ENCODE measurements at places on chromosomes 12 and 14.
A peak's percentile ranks its signal among the peaks of the same experiment; 100 is the strongest.

DNA sequence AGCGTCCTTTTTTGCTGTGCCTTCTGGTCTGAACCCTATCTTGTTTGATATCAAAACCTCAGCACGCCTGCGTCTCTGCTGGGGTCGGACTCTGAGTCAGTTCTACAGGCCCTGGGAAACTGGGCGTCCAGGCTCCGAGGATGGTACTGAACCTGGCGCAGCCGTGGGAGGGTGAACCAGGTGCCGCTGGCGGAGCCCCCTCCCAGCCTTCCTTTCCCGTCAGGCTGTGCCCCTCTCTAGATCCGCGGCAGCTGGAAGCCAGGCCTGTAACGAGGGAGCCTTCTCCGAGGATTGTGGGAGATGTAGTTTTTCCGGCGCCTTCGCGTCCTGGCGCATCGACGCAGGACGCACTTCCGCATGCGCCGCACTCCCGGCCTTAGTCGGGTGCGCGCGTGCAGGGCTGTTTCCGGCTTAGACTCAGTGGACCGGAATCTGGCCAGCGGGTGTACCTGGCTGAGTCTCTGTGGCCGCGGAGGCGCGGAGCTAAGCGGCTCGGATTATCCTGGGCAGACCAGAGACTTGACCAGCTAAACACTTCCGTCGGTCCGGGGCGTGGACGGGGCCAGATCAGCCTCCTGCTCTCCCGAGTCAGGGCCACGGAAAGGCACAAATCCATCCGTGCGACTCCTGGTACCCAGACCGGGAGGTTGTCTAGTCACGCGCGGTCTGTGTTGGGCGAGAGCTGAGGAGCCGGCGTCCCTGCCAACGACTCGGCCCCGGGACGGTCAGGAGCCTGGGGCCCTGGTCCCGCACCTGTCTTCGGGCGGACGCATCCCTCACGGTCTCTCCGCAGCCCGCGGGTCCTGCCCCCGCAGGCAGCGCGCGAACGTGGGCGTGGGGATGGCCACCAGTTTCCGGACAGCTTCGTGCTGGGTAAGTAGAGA, at the start of gene ZNF26:
Gene ZNF26, plus strand, starts transcription at position 367 of the 884 bp plus-strand sequence. Its CDS starts 474 bp downstream, at position 841.
- peak; percentile 98 for DNase-seq

DNA sequence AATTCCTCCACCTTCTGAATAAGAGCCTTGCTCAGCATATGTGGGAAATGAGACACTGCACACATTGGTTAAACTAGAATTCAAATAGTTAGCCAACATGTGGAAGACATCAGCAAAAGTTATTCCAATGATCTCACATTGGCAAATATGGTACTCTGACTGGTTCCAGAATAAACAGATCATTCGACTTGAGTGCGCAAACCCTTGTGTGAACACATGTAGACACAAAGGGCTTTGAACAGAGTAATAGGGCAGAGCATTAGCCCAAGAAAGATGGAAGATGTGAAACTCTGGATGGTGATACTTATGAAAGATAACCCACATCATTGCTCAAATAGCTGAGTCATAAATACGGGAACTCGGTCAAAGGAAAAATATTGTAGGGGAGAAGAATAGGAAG, 1133.4 kb upstream of the SEL1L start:
- DNase-seq, result no peak

DNA sequence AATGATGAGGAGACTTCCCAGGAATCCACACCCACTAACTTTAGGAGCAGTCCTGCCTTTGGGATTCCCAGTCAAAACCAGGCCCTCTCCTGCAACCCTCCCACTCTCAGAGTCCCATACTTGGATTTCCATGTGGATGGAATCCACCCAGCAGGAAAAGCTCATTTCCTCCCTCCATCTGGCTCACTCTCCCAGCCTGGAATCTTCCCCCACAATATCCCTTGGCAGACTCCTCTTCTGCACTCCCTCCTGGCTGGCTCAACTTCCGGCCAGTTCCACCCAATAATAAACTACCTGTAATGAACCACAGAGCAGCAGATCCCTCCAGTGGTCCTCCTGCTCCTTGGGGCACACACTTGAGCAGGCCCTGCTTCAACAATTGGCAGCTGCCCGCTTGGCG, 102.8 kb upstream of the EGLN3 start:
- peak; percentile 36 for DNase-seq

DNA sequence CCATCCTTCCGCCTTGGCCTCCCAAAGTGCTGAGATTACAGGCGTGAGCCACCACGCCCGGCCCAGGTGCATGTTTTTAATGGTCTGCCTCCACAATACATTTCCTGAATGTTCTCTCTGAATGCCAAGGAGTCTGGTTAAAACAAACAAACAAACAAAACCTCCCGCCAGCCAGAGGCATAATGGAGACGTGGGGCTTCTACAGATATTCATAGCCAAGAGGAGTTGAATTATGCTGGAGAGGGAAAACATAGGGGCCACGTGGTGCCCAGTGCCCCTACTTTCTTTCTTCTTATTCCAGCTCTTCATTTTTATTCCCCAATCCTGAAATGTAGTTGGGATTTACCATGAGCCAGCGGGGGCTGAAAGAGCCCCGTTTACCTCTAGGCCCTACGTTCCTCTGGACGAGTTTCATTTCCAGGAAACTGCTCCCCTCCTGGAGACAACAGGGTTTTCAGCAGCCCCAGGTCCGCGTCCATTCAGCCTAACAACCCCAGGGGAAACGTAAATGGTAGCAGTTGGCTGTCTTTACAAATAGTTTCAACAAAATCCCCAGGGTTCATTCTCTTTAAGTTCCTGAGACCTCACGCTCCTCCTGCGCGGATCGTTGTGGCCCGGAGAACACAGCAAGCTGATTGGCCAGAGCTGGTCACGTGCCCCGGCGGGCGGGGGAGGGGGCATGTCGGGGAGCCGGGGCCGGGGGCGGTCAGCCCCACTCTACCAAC, 108.5 kb upstream of the ESRRB start:
- peak; percentile 57 for DNase-seq

DNA sequence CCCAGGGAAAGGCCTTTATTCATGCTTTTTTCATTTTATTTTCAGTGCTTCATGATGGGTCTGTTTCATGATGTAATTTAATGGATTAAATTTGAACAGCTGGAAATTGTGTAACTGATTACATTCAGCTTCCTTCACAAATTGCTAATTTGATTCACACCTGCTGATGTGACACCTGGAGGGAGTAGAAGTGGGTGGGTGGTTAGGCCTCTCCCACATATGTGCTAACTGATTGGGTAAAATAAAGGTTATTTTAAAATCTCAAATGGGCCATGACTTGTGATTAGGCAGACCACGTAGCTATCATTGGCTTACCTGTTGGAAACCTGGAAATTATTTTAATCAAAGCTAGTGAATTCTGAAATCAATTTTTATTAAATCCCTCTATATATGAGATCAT, 142.1 kb downstream of the GXYLT1 start:
- no peak for DNase-seq

- DNase-seq, result peak; percentile 94
Observed at GRCh38 chr12:27571463-27571862, 47.5 kb downstream of the PPFIBP1 start.

GRCh38 chr14:104420990-104421389, 158.6 kb upstream of the C14orf180 start:
- DNase-seq, result no peak

DNA sequence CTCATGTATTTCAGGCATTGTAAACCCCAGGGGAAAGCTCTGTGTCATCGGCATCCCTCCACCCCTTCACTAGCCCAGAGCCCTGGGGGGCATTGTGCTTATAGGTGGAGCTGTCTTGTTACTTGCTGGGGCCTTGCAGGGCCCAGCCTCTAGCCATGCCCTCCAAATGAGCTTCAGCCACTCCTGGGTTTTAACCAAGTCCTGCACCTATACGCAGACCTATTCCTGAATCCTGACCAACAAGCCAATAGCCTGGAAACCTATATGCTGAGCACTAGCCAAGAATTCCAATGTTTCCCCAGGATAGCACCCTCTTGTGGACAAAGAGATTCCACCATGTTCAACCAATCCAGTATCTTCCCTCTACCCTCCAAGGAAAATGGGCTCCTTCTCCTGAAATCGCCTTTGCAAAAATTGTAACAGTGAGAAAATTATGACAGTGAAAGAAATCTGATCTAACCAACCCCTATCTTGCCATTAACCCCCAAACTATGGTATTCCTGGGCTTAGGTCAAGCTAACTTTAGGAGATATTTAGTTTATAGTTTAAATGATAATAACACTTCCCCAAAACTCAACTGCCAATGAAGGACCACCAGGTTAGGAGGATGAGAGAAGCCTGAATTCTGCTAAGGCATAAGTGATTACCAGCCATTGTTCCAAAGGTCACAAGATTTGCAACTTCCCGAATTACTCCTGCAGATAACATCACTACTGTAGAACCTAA, 55.5 kb downstream of the TTC7B start:
- peak; percentile 40 for DNase-seq
